ENCODE measurements at places on chromosomes 11 and 22.
A peak's percentile ranks its signal among the peaks of the same experiment; 100 is the strongest.

- no peak for DNase-seq
Measured at GRCh38 chr11:14308114-14308896, 50.7 kb downstream of the RRAS2 start.

DNA sequence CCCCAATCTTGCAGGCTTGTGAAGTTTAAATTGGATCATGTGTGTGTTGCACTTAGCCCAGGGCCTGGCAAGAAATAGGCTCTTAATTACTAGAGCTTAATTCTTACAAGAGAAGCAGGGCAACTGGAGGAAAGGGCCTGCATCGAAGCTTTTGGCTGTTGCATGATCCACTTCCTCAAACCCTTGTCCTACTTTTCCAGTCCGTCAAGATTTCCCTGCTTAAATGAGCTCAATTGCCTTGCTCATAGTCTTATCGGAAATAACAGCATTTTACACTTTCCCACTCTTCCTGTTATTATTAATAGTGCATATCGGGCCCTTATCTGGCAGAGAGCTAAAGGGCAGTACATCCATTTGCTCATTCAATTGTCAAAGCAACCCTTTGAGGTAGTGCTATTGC, 18.1 kb downstream of the DTX4 start:
- DNase-seq = no peak

DNA sequence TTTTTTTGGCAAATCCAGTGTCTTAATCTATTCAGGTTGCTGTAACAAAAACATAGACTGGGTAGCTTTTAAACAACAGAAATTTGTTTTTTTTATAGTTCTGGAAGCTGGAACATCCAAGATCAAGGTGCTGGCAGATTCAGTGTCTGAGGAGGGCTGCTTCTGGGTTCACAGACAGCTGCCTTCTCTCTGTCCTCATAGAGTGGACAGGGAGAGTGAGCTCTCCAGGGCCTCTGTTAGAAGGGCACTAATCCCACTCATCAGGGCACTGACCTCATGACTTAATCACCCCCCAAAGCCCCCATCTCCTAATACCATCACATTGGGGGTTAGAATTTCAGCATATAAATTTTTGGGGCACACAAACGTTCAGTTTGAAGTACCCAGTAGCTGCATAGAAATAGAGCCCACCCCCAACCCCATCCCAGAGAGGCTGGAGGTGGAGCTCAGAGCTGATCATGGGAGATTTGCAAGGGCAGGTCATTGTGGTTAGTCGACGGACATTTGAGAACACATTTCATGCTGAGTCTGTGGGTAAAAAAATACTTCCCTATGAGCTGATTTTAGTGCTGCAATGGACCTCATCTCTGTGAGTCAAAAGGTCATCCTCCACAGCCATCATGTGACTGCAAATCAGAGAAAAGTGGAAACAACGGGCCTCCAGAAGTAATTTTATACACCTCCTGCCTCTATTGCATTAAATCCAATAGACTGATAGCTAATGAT, 203.1 kb upstream of the CADM1 start:
- no peak for DNase-seq

- no peak for DNase-seq
Measured at GRCh38 chr11:65262381-65262680, 569 bp downstream of the POLA2 start.

- peak; percentile 26 for DNase-seq
Measured at GRCh38 chr11:121071846-121072450, 29.1 kb upstream of the TECTA start.

DNA sequence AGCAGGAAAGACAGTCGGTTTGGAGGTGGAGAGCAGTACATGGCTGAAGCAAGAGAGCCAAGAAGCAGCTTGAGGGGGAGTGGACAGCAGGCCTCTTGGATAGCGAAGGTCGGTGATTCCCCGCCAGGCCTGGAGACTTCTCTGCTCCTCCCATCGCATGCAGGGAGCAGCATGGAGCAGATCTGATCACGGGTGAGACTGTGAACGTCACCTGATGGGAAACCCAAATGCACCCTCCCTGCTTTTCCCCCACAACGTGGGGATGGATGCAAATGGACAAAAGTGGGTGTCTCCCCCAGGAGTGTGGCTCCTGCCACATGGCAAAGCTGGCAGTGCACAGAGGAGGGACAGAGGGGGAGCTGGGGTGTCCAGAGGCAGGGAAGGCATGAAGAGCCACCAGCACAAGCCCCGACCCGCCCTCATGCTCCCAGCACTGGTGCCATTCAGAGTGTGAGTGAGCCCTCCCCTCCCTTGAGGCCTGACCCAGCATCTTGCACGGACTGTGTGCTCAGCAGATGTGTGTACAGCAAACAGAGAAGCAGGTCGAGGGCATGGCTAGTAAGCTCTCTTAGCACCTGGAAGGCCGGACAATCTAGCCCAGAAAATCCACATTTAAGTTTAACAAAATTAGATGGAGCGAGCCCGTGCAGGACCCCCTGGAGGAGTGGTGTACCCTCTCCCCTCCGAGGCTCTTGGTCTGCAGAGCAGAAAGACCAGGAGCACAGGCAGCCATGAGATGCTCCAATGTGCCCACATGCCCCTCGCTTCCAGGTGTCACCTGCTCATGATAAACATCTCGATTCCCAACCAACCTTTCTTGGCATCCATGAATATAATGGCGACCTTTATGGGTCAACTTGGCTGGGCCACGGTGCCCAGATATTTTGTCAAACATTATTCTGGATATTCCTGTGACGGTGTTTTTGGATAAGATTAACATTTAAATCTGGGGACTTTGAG, 661.7 kb downstream of the TBC1D22A start:
- DNase-seq = no peak

- DNase-seq = no peak
Measured at GRCh38 chr11:117919781-117920221, 9.4 kb downstream of the TMPRSS13 start.

DNA sequence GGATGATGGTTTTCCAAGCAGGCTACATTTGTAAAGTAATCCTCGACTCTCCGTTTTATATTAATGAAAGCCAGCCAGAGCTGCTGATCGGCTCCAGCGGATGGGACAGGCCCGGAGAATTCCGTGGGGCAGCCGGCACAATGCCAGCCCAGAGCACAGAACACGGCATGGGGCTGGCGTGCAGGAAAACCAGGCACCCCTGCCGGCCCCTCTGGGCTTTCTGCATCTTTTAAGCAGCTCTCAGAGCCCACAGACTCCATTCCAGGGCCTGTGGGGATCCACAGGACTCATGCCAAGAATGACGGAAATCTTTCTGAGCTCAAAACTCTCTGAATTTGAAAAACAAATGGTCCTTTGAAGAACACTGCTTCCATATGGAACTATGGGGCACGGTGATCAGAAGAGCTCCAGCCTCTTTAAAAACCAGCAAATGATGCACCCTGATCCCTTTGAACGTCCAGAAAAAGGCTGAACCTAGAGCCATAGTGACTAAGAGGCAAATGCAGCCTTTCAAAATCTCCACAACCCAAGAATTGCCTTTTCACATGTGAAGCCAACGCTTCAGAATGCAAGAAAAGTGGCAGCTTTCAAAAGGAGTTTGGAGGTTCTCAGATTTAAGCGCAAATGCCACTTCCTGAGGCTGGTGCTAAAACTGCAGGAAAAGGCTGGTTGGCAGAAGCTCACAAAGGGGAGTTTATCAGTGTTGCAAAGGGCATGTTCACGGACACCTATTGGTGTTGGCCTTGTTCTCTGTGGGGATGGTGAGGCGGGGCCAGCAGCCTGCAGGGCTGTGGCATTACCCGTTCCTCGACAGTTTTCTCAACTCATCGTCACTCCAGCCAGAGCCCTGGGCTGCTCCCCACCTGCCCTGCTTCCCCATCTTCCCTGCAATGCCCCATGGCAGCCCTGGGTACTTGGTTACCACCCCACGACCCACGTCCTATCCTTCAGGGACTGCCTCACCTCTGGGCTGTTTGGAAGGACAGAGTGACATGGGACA, 212.5 kb downstream of the CTTN start:
- DNase-seq = no peak

DNA sequence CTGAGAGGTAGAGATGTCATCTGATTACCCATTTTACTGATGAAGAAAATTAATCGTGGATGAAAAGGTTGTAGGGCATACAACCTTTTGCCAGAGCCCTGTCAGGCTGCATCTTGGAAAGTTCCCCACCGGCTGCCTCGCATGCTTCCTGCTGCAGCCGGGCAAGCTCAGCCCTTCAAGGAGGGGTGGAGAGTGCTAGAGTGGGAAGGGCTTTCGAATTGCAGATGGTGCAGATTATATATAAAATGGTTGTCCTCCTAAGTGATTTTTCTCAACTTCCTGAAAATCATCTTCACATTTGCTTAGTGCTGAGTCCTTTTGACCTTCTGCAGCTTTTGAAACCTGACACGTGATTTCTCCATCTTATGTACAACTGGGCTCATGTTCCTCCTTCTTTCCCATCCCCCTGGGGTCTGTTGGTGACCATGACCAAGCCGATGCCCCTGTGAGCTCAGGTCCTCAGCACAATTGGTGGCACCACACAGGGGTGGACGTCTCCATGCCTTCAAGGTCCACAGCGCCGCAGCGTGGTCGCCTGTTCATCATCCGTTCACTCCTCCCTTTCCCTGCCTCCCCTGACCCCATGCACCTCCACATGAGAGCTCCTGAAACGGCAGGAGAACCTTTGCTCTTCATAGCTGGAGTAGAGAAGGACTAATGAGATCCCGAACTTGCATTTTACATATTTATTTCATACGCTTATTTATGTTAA, 47.6 kb upstream of the MYO18B start:
- DNase-seq = no peak

DNA sequence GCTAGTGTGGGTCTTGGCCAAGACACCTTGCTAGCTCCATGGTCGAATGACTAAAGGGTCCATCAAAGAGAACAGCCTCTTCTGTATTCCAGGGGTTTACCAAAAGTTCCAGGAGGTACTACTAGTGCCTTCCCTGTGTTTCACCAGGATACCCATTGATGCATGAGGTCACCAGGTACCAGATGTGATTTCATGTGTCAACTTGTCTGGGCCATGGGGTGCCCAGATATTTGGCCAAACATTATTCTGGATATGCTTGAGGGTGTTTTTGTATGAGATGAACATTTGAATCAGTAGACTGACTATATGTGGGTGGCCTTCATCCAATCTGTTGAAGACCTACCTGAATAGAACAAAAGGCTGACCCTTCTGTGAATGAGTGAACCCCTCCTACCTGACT, 92.8 kb downstream of the GALNT18 start:
- no peak for DNase-seq

DNA sequence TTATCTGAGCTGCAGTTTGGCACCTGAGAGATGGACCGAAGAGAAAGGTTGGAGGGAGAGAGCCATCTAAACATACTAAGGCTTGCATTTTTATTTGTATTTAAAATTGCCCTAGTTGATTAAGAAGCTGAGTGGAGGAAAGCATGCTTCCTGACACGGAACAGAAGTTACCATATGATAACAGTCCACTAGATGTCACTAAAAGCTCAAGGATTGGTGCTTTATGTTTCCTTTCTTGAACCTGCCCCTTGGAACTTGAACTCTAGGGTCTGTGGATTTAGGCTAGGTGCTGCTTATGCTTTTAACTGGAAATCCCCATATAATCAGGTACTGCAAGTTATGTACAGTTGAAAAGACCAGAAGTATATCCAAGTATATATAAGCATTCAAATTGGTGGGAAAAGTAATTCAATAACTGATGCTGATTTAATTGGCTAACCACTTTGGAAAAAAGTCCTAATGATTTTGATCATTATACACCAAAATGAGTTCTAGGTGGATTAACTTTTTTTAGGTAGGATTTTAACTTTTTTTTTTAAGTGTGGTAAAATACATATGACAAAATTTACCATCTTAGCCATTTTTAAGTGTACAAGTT, 9.5 kb downstream of the RBMXL2 start:
- peak; percentile 39 for DNase-seq
